Brain microvascular endothelial cell (primary cell): ENCODE measurements at places on chromosomes 13 and 19.

GRCh38 chr19:23905771-23906170, 8.9 kb upstream of the ZNF726 start:
- no peak for DNase-seq

DNA sequence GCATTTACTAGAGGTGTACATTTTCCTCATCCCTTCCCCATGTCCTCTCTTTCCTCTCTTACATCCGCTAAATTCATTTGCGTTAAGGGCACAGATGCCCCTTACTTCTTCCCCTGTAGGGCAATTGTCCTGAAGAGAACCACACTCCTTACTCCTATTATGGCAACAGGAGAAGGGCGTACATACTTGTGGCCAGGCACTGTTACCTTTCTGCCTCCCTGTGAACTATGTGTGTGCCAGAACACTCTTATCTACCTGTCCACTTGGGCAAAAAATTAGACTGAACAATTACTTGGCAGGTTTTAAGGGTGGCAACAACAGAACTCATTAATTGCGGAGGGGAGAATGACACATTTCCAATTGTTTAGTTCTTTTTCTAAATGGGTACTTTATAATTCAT, 152.5 kb downstream of the RGCC start:
- no peak for DNase-seq

- DNase-seq = no peak
Observed at GRCh38 chr19:15511671-15512424, 3.5 kb downstream of the CYP4F22 start.

DNA sequence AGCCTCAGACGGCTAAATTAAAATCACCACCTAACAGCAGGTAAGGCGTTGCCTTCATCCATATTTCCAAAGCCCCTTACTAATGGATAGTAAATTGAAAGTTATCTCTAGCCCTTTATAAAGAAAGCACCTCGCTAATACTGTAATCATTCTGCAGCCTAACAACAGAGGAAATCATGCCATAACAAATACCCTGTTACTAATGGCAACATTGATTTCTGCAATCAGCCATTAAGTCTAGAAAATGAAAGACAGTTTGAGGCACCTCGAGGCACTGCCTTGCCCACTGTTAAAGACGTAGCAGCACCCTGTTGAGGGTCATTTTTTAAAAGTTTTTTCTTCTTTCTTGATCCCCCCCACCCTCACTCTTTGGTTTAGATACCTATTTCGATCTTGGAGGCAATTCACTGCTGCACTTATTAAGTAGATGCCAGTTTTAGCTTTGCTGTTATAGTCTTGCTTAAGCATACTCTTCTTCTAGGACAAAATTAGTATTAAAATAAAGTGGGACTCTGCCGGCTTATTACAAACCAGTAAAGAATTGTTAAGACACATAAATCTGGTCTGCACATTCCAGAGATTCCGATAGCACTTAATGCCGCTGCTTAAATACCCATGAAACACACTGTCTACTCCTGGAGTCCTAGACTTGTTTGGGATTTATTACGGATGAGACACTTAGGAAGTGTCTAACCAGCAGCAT, 74.8 kb downstream of the ZNF536 start:
- DNase-seq = no peak

DNA sequence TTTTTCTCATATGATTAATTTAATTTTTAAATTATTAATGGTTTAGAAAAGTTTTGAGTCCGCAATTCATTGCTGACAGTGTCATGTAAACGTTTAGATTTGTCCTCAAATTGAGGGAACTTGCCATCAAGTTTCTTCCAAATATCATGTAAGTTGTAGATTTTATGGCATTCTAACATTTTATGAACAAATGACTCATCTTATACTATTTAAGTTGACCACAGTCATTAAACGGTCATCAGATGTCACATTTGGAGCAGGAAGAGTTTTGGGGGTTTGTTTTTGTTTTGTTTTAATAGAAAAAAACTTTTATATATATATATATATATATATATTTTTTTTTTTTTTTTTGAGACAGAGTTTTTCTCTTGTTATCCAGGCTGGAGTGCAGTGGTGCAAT, 4.3 kb downstream of the ZNF114 start:
- DNase-seq = no peak

DNA sequence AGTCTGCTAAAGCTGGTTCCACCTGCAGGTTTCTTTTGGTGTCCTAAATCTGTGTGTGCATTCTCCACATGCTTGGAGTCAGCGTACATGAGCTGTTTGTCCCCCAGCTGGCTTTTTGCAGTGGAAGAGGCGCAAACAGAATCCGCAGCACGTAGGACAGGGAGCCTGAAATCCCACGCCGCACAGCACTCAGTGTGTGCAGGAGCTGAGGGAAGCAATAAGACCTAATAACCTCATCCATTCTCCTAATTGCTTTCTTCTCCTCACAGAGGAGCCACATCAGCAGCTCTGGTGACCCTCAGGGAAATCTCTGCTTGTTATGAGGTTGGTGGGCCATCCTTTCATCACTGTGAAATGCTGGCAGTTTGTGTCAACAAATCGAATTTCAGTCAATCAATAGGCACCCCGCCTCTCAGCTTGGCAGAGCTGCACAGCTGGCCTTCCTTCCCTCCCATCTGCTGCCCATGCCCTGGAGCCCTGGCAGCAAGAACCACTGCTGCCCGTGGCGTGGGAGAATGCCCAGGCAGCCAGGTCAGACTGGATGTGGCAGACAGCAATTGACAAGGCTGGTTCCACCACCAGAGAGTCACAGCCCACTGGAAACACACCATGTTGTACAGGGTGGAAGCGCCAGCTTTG, 136.7 kb downstream of the ZDHHC20 start:
- no peak for DNase-seq

GRCh38 chr19:5587071-5587455, 19.3 kb upstream of the TINCR start:
- no peak for DNase-seq

- DNase-seq = no peak
Observed at GRCh38 chr19:38375098-38375493, 725 bp downstream of the PSMD8 start.

DNA sequence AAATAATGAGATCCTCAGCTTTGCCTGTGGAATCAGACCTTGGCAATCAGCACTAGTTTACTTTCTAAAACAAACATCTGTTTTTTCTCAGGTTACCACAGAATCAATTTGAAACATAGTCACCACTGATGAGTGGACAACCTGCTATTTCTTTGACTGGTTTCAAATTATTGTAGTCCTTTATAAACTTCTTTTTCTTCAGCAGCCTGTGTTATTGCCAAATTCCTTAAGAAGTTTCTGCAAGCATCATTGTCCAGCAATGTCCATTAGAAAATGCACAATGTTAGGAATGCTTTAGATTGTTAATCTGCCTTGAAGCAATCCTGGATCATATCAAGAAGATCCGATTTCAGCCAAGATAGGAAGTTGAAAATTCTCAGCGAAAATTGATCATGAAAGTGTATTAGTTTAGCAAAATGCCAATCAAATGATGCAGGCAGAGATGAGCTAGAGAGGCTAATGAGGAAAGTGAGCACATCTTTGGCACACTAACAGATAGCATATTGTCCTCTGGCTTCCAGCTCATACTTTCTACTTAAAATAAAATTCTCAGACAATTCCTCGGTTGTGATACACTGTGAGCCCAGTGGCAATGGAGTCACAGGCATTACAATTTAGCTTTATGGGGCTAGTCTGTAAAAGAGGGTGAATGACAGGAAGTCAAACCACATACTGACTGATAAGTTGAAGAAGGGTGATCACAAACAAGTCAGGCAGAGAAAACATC, 270.6 kb downstream of the SLITRK6 start:
- DNase-seq = peak; percentile 59

GRCh38 chr13:106529415-106530170, 5.9 kb downstream of the EFNB2 start:
- no peak for DNase-seq

DNA sequence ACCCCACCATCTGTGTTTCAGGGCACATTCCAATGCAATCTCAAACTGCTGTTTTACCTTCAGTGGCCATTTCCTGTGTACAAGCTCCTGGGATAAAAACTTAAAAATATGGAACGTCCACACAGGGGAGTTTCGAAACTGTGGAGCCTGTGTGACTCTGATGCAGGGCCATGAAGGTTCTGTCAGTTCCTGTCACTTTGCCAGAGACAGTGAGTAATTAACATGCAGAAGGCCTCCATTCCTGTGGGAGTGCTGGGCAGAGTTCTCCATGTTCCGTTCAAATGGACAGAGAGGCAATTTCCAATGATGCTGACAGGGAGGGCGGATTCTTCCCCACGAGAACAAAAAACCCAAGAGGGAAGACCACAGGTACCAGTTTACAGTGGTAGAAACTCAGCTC, 24.4 kb downstream of the WDR88 start:
- peak; percentile 33 for DNase-seq

DNA sequence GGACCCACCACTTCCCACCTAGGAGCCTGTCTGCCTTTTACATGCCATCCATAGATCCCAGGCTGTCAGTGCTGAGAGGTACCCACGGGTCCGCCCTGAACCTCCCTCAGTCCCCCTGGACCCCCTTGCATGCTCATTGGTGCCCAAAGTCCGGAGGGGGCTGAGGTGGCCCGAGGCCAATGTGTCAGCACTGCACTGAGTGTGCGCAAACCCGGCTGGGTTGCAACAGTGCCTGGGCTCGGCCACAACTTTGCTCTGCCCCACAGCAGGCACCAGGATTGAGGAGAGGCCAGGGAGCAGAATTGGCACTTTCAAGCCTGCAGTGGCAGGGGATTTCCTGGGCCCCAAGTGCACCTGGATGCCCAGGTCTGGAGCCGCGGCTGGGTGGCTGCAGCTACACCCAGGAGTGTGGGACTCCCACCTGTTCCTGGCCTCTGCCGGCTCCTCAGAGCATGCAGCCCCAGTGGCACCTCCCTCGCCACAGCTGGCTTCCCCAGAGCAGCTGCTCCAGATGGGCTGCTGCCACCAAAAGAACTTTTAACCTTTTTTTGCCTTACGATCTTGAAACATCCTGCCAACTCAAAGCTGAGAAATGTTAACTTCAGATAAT, 837.0 kb downstream of the SLITRK6 start:
- no peak for DNase-seq

DNA sequence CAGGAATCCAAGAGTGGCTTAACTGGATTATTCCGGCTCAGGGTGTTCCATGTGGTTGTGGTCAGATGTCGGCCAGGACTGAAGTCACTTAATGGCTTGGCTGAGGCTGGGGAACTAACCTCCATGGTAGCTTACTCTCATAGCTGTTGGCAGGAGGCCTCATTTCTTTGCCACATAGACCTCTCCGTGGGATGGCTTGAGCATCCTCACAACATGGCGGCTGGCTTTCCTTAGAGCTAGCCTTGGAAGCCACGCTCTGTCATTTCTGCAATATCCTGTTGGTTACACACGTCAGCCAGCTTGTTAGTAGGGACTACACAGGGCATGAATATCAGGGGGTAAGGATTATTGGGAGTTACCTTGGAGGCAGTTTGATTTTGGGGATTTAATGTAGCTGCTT, 5.1 kb downstream of the CRX start:
- DNase-seq = no peak

DNA sequence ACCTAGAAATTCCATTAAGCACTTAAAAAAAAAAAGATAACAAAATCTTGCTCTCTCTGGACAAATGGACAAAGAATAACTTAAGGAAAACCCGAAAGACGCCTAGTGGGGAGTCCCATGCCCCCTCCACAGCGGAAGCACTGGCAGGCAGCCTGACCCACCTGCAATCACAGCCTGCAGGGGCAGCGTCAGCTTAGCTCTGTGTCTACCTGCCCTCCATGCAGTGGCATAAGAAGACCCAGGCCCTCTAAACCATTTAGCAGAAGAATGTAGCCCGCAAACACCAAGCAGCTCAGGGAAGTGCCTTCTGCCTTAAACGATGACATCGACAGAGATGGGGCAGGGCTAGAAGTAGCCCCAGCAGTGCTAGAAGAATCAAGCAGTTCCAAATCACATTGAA, 36.0 kb downstream of the KCTD15 start:
- DNase-seq = no peak

GRCh38 chr13:32032759-32033158, 1.2 kb downstream of the FRY start:
- no peak for DNase-seq

GRCh38 chr13:85693889-85694511, 105.2 kb downstream of the SLITRK6 start:
- DNase-seq = peak; percentile 35

- DNase-seq = no peak
Observed at GRCh38 chr13:80903911-80904310, 563.0 kb upstream of the SPRY2 start.

GRCh38 chr19:52570000-52570861, at the start of gene ZNF701:
TSS of gene ZNF701 (plus strand) at chr19:52570287. CDS start at chr19:52574148, 3,861 bp downstream.
- DNase-seq = peak; percentile 94

- no peak for DNase-seq
Observed at GRCh38 chr19:12513531-12514061, 29.0 kb upstream of the ZNF709 start.

DNA sequence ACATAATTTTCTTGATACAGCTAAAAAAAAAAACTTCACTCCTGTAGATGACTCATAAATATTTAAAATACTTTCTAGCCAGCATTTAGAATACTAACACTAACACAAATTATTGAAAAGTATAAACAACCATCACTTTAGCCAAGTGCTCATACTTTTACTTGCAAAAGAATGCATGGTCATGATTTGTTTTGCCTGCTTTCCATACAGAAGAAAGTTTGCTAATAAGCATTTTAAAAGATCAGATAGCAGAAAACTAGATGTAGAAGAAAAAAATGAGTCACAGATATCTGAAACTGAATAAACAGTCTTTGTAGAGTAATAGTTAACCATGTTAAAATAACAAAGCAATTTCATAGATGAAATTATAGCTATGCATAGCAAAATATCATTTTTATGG, 2280.4 kb upstream of the PCDH20 start:
- DNase-seq = no peak

GRCh38 chr13:23950736-23951510, 53.6 kb upstream of the C1QTNF9B start:
- no peak for DNase-seq

DNA sequence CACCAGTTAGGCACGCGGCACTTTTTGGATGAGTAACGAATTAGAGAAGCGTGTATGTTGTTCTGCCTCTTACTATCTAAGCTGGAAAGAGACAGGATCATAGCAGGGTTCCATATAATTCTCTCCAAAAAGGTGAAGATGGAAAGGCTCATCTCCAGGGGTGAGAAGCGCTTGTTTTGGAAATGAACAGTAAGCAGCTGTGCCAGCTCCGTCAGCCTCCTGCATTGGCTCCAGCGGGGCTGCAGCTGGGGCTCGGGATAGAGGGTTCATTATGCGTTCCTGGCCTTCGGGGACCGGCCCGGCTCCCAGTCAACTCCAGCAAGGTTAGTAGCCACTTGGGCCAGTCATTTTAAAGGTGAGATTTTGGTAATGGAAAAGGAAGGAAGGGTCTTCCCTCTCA, 155.5 kb downstream of the COL4A1 start:
- DNase-seq = no peak

DNA sequence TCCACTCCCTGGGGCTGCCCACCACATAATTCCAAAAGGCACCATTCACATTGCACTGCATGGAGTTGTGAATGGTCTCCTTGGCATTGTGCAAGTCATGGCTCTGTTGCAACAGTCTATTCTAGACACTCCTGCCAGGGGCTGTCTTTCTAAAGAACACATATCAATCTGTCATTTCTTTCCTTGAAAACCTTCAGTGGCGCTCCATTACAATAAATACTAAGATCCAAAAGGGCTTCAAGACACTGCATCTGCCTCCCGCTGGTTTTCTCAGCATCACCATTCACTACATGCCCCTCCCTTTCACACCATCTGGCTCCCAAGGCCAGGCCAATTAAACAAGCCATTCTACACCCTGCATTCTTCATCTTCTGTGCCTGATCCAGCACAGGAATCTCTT, 32.2 kb upstream of the TM9SF2 start:
- no peak for DNase-seq

GRCh38 chr13:35978607-35979316, 152.4 kb downstream of the DCLK1 start:
- peak; percentile 81 for DNase-seq
